ENCODE measurements at places on chromosomes 11 and 22.

- no peak for DNase-seq
Measured at GRCh38 chr11:6437993-6438392, 2.8 kb downstream of the HPX start.

DNA sequence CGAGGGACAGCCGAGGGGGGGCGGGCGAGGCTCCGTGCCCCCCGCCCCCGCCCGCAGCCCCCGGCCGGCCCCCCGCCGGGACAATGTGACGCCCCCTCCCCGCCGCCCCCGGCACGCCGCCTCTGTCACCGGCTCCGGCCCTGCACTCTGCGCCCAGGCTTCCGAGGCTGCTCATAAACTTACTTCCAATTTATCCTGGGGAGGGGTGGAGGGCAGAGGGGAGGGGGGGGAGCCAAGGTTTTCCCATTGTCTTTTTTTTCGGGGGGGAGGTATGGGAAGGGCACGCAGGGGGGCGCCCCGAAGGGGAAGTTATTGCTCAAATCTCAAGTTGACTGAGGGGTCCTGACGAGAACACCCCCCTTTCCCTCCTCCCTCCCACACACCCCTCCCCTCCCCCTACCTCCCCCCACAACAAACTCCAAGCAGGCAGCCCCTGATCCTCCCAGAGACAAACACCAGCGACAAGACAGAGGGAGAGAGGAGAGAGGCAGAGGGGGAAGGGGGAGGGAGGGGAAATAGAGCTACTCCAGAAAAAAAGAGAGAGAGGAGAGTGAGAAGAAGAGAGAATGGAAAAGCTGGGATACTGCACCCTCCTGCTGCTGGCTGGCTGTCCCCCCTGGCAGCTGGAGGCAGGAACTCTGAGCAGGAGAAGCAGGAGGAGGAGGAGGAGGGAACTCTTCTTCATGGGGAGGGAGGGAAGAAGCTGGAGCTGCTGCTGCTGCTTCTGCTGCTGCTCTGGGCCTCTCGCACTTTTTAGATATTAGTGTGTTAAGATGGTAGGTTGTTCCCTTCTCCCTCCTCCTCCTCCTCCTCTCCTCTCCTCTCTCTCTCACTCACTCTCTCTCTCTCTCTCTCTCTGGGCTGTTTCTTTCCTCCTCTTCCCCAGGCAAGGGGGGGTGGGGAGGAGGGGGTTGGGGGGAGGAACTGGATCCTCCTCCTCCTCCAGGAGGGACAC lies 631 bp downstream of the PHF21A start:
- DNase-seq, result peak; percentile 75

GRCh38 chr11:131483453-131483852 lies 113.0 kb downstream of the NTM start:
- DNase-seq, result no peak

DNA sequence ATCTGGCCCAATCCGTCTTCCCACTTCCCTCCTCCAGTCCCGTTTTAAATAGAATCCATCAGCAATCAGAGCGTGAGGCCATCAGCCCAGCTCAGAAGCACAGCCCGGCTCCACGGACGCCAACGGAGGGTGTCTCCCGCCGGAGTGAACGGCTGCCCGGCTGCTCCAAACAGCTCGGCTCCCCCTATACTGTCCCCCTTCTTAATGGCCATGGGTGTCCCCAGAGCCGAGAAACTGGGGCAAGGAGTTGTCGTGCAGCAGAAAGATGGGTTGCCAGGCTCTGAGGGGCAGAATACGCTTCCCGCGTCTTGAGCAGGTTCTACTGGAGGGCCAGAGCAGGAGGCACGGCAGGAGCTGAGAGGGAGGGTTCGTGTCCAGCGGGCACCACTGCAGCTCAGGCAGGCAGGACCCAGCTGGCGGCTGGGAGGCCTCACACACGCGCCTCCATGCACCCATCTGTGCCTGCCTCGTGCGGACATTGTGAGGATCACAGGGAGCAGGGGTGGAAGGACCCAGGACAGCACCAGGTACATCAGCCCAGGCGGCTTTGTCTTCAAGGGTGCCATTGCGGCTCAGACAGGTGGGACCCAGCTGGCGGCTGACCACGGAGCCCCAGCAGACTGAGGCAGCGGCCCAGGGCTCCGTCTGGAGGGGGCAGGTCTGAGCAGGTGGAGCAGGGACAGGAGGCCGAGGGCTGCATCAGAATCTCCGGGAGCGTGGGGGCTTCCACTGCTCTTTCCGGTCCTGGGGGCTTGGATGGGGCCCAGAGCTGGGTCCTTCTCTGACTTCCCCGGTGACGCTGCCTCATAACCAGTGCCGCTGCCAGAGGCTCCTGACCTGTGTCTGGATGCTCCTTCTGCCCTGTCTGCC lies 882.7 kb downstream of the BRD1 start:
- no peak for DNase-seq

DNA sequence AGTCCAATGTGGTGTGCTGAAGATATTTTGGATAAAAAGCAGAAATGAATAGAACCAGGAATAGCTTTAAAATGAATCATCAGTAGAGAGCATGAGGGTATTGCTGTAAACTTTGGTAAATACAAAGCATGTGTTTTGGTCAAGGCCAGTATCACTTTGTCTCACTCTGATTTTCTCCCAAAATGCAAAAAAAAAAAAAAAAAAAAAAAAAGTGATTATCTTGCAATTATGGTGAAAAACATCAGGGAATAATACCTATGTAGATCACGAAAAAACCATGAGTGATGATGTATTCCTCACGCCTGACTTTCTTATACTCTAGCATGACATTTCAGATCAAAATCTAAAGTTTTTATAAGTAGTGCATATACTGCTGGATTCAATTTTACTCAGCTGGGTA lies 897.9 kb upstream of the FAT3 start:
- no peak for DNase-seq

DNA sequence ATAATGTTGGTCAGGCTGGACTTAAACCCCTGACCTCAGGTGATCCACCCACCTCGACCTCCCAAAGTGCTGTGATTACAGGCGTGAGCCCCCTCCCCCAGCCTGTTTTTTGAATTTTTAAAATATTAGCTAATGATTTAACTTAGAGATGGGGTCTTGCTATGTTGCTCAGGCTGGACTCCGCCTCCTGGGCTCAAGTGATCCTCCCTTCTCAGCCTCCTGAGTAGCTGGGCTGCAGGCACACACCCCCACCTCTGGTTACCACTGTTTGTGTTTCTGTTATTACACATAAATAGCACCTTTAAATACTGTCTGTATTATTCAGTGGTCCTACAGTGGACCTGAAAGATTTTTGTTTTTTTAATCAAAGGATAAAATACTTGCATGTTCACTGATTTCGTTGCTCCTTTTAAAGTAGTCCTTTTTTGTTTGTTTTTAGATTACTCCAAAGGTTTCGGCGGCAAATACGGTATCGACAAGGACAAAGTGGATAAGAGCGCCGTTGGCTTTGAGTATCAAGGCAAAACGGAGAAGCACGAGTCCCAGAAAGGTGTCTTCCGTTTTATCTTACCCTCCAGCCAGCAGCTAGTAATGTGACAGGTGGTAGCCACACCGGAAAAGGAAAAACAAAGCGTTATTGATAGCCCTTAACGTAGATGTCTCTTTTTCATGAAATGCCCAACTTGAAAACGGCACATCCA lies 21.1 kb downstream of the CTTN start:
- no peak for DNase-seq

DNA sequence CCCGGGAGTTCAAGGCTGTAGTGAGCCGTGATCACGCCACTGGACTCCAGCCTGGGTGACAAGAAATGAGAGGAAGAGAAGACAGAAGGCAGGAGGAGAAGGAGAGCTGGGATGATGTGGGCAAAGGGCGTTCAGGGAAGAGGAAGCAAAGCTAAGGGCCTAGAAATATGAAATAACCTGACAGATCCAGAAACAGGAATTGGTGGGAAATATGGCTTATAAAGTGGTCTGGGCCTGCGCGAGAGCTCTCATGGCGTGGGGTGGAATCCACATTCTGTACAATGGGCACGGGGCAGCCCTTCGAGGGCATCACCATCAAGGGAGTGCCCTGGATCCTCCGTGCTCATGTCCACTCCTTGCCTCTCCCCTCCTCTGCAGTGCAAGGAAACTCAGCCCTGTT lies 46.8 kb upstream of the RASSF10 start:
- DNase-seq, result no peak

GRCh38 chr22:35852076-35852475 lies 134.4 kb downstream of the APOL5 start:
- no peak for DNase-seq

DNA sequence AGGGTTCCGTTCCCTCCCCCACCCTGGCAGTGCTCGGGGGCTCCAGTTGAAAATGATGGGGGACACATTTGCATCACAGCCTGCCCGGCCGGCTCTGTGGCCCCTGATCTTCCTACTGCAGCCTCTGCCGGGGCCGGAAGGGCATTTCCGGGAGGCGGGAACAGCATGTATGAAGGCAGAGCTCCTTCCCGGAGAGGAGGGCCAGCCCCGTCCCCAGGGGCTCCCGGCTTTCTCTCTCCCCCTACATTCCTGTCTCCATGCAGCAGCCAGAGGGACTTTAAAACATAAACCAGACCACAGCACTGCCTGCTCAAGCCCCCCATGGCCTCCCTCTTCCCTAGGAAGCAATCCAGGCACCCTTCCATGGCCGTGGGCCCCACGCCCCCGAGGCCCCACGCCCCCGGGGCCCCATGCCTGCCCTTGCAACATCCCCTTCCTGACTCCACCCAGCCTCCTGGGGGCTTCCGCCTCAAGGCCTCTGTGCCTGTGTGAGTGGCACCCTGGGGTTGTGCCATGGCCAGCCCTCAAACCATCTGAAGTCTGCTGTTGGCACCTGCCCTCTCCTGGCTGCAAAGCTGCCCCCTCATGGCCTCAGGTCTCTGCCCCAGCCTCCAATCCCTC lies 73.1 kb downstream of the CDKN1C start:
- no peak for DNase-seq

All from MCF 10A (cell line).